ENCODE measurements at places on chromosomes 5 and 9.

GRCh38 chr5:147369742-147370374 is 135.0 kb downstream of the STK32A start:
- DNase-seq: no peak

DNA sequence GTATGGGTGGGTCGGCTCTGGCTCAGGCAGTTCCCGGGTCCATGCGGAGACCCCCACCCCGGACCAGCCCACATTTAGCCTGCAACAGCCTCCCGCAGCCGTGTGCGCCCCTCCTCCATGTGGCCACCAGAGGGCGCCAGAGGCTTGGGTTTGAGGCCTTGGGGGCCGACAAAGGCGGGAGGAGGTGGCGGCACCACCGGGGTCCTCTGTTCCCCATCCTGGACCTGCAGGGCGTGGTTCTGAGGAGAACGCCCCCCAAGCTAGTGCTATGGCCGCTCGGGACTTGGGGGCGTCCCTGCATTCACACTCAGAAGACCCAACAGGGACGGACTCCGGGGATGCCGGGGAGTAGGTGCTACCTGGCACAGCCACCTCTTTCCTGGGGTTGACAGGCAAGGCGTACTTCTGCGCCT is 16.5 kb downstream of the ASS1 start:
- peak; percentile 76 for DNase-seq

GRCh38 chr9:19935422-19935821 is 146.6 kb upstream of the SLC24A2 start:
- no peak for DNase-seq

DNA sequence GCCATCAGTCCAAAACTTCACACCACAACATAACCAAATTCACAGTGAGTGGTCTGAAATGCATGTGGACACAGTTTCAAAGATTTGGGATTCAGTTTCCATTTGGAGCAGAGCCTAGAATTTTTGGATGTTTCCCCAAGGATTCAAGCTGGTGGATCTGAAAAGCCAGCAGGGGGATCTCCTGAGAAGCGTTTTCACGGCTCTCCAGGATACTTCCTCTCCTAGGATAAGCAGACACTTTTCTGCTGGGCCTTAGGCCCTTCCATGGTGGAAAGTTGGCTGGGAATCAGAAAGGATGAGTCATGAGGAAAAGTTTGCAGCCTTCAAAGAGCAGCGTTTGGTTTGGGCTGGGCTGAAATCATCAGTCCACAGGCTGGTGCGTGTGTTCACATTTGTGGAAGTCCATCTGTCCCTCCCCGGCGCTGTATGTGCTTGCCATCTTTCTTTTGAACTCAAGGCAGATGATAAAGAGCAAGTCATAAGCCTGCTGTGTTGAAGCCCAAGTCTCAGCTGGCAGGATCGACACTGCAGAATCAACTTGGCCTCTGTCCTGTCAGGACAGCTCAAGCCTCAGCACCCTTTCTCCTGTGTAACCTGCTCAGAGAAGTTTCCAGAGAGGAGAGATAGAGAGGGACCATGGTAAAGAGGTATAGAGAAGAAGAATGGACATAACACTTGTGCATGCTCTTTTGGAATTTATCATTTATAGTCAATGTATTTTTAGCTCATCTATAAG is 152.6 kb upstream of the MSX2 start:
- no peak for DNase-seq

- DNase-seq: no peak
Observed at GRCh38 chr9:130239741-130240241, 25.8 kb upstream of the HMCN2 start.

GRCh38 chr5:27911216-27911615 is 872.8 kb upstream of the CDH9 start:
- no peak for DNase-seq

GRCh38 chr9:34070606-34071324 is 22.1 kb upstream of the UBAP2 start:
- no peak for DNase-seq

- DNase-seq: no peak
Observed at GRCh38 chr5:61949679-61950435, 356.1 kb upstream of the KIF2A start.

- DNase-seq: no peak
Observed at GRCh38 chr5:54470128-54470527, 14.6 kb downstream of the HSPB3 start.

DNA sequence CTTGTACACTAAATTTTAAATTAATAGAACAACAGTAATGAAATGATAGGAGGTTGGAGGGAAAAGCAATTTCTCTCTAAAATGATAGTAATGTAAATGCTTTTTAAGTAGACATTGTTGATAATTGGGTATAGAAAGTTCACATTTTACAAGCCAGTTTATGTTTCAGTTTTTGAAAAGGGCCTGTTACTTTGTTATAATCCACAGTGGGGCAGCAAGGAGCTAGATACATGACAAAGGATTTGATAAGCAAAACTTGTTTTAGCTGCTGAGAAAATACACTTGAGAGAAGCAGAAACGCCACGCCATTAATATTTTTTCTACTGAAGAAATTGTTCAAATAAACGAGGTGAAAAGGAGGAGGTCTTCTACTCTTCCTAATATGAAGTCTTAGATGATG is 30.2 kb downstream of the SREK1 start:
- DNase-seq: no peak

DNA sequence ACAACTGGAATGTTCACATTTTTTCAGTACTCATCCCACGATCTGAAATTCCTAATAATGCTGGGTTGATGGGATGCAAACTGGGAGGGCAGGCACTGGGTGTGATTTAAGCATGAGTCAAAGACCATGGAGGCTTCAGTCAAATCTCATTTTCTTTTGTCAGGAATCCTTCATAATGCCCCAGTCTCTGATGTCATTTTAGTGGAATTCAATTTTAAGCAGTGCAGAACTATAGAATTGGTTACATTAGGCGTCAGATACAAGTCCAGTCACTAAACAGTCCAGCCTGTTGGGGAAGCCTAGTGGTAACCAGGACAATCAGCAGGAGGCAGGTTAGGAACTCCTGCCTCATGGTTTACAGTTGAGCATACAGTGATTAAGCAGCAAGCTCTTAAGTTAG is 41.0 kb upstream of the TMEM215 start:
- DNase-seq: no peak

DNA sequence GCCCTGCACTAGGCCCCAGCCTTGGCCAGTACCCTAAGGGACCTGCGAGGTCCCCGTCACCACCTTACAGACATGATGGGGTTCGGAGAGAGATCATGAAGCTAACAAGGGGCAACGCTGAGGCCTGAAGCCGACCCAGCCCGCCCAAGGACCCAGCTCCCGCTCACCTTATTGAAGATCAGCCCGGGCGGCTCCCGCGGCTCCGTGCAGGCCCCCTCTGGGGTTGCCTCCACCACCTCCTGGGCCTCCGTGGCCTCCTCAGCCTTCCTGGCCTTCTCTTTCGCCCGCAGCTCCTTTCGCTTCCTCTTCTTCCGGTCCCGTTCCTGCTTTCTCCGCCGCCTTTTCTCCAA is 3.6 kb downstream of the SURF6 start:
- DNase-seq: no peak

- DNase-seq: no peak
Observed at GRCh38 chr9:85008215-85008614, 338.7 kb downstream of the NTRK2 start.

DNA sequence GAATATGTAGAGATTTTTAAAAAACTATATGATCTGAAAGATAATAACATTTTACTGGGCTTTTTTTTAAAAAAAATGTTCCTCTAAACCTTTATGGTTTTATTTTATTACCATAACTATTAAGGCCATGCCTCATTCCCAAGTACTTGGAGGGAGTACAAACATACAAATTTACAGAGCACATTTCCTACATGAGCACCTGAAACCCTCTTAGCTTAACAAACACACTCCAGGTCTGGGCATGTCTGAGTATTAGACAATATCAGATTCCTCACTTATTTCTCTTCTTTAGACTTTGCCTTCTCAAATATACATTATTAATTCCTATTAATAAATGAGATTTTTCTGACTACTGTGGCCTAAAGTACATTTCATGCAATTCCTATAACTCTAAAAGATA is 319.2 kb downstream of the SLCO4C1 start:
- no peak for DNase-seq

GRCh38 chr9:99488131-99489059 is 266.3 kb downstream of the SEC61B start:
- no peak for DNase-seq

Measured in activated naive CD4-positive, alpha-beta T cell treated with anti-CD3 and anti-CD28 coated beads, Interleukin-2, amount 10 ng/mL, durations not matched to agents 7 days and 5 days (primary cell).